H1 (cell line): ENCODE measurements at places on chromosomes 3 and 15.
A peak's percentile ranks its signal among the peaks of the same experiment; 100 is the strongest.

DNA sequence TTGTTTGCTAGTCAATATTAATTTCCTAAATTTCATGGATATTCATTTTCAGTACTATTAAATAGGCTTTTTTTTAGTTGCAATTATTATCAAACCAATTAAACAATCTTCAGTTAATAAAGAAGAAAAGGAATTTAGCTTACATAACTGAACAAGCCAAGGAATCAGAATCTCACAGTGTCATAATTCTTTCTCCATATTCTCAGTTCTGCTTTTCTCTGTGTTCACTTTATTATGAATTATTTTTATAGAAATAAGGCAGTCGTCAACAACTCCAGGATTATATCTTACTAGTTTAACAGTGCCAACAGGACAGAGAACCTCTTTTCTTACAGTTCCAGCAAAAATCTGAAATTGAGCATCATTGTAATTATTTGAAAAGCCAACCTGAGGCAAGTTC, 221.7 kb downstream of the CGGBP1 start:
- H3K4me1 ChIP-seq, result no peaks in the 10 kb centered on the region
- H3K4me3 ChIP-seq, result no peak overlapping the region
- DNase-seq, result no peak
- H3K27ac ChIP-seq, result no peak overlapping the region
- H3K27me3 ChIP-seq, result no peaks in the 10 kb centered on the region
- no peaks in the 10 kb centered on the region for H3K36me3 ChIP-seq

DNA sequence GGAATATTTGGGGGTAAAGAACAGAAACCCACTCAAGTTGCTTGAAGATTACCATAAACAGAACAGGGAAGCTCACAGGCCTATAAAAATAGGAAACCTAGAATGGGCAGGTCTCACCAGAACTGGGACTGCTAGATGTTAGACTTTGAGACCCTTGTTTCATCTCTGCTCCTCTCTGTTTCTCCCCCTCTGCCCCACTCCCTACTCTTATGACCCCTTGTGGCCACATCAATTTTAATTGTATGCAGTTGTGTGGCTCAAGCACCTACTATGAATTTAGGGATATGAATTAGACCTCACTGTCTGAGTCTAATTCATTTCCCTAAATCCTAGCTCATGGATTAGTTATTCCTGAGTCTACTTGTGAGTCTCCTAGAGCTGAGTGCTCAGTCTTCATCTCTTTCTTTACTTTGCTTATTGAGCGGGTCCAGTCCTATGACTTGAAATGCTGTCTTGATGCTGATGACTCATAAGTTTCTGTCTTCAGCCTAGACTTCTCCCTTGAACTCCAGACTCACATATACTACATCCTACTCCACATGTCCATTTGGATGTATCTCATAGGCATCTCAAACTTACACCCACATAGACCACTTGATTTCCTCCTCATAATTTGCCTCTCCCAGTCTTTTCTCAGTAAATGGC, 78.7 kb downstream of the ITPR1 start:
- H3K27me3 ChIP-seq, result no peaks in the 10 kb centered on the region
- no peak for DNase-seq
- no peaks in the 10 kb centered on the region for H3K36me3 ChIP-seq
- no peak overlapping the region for H3K4me3 ChIP-seq
- H3K4me1 ChIP-seq, result peaks cover 2% of the 10 kb centered on the region; the same call in 1 of the 2 replicates

DNA sequence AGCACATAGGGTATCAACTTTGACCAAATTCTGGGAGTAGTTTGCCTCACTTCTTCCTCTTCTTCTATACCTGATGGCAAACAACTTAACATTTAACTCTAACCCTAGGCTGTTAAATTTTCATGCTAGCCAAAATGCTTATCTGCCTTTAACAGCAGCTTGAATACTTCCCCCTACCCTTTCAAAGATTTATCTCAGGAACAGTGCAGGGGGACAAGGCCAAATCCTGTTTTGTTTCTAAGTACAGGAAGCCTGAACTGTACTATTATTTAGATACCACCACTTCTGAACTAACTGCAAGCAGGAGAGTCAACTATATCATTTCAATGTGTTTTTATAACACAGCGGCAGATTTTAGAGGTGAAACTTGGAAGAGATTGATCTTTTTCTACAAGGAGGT, 104.0 kb upstream of the CNTN6 start:
- H3K4me3 ChIP-seq, result no peak overlapping the region
- H3K36me3 ChIP-seq, result no peaks in the 10 kb centered on the region
- H3K27ac ChIP-seq, result no peak overlapping the region
- no peaks in the 10 kb centered on the region for H3K4me1 ChIP-seq

GRCh38 chr3:67090474-67090873, 92.4 kb downstream of the KBTBD8 start:
- no peak for DNase-seq
- no peaks in the 10 kb centered on the region for H3K36me3 ChIP-seq
- H3K4me1 ChIP-seq, result no peaks in the 10 kb centered on the region
- no peak overlapping the region for H3K4me3 ChIP-seq

GRCh38 chr15:70095408-70096214, 2.1 kb downstream of the TLE3 start:
- peak overlapping the region; percentile 97 for H3K4me3 ChIP-seq
- peaks cover 2% of the 10 kb centered on the region for H3K27me3 ChIP-seq
- H3K4me1 ChIP-seq, result peaks cover 39% of the 10 kb centered on the region
- peaks cover 6% of the 10 kb centered on the region; the same call in 1 of the 2 replicates for H3K36me3 ChIP-seq
- H3K27ac ChIP-seq, result no peak overlapping the region

DNA sequence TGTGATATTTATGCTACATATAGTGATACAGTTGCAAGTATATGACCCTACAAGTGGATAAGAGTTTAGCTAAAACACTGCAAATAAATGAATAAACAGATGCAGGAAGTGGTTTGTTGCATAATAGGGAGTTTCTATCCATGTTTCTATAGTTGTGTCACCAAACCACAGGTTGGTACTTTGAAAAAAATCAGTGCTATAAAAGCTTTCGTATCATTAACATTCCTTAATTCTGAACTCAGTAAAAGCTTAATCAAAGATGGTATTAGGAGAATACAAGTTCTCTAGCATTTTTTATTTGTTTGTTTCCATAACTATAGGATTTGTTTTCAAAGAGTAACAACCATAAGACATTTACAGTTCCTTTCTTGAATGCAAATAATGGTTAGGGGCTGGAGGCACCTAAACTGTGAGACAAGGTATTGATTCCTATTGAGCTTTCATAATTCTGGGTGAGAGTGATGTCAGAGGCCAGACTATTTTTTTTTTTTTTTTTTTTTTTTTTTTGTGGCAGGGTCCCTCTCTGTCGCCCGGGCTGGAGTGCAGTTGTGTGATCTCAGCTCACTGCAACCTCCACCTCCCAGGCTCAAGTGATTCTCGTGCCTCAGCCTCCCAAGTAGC, 29.6 kb downstream of the CPOX start:
- H3K27ac ChIP-seq, result no peak overlapping the region
- no peaks in the 10 kb centered on the region for H3K4me1 ChIP-seq
- DNase-seq, result no peak
- no peaks in the 10 kb centered on the region for H3K27me3 ChIP-seq
- H3K36me3 ChIP-seq, result no peaks in the 10 kb centered on the region

DNA sequence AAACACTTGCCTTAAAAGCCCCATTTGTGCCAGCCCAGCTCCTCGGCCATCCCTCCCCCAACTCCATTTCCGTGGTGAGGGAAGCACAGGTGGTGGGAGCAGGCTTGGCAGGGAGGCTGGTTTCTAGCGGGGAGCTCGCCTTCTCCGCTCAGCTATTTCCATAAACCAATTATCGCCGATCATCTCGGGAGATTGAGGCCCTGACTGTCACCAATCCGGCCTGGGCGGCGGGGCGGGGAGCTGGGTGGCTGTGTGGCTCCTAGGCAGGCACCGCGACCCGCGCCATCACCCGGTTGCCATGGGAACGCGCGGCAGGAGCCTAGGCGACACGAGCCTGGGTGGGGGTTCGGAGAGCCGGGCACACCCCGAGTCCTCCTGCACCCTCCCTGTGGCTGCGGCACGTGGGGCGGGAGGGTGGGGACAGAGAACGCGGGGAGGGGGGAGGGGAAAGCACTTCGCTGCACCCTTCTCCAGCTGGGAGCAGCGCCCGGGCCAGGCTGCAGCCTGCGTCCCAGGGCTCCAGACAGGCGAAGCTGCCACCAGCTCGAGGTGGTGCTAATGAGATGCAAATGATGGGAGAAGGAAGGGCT, 9.3 kb downstream of the CCDC33 start:
- DNase-seq, result no peak
- H3K36me3 ChIP-seq, result no peaks in the 10 kb centered on the region
- peak overlapping the region; percentile 19 for H3K4me3 ChIP-seq
- H3K27me3 ChIP-seq, result no peaks in the 10 kb centered on the region; the same call in 1 of the 2 replicates
- H3K27ac ChIP-seq, result no peak overlapping the region

- no peak for DNase-seq
- H3K27me3 ChIP-seq, result no peaks in the 10 kb centered on the region
- no peaks in the 10 kb centered on the region for H3K36me3 ChIP-seq
- no peak overlapping the region for H3K27ac ChIP-seq
- peaks cover 3% of the 10 kb centered on the region for H3K4me1 ChIP-seq
Measured at GRCh38 chr3:130814691-130815472, 68.3 kb upstream of the PIK3R4 start.

DNA sequence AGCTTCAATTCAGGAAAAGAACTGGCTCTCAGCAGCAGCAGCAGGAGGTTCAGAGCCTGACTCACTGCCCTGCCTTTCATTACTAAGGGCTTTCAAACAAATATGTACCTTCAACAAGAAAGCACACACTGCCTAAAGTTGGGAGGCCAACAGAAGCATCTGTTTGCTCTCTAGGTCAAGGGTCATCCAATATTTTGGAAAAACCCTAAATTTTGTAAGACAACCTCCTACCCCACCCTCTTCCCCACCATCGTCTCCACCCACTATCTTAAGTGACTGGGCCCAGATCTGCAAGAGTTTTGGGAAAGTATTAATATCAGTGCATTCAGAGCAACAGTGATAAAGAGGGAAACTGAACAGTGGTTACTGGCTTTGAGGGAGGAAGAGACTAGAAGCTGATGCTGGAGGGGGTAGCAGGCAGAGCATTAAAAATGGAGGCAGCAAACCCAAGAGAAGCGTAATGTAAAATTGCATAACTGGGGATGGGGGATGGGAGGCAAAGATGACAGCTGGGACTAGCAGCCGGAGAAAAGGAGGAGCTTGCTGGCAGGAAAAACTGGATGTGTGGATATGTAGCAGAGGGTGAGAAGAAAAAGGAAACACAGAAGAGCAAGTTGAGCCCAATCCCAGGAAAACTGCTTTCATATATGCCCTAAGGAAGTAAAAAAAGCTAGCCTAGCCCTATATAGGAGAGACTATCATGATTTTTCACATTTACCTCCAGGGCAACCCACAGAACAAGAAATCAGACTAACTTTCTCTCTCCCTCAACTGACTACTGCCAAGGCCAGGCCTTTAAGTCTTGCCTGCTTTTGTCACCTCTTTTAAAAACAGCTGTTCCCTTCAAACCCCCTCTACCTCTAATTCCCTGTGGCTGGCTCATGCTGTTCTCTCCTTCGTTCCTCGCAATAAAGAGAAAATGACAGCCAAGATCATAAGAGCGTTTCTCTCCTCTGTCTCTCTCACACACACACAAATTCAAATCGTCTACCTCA, 31.4 kb downstream of the NPTN start:
- peaks cover 27% of the 10 kb centered on the region for H3K4me1 ChIP-seq
- H3K4me3 ChIP-seq, result peak overlapping the region; percentile 1; the same call in 1 of the 2 replicates
- H3K27ac ChIP-seq, result no peak overlapping the region
- no peaks in the 10 kb centered on the region; the same call in 1 of the 2 replicates for H3K36me3 ChIP-seq
- DNase-seq, result no peak
- no peaks in the 10 kb centered on the region for H3K27me3 ChIP-seq

DNA sequence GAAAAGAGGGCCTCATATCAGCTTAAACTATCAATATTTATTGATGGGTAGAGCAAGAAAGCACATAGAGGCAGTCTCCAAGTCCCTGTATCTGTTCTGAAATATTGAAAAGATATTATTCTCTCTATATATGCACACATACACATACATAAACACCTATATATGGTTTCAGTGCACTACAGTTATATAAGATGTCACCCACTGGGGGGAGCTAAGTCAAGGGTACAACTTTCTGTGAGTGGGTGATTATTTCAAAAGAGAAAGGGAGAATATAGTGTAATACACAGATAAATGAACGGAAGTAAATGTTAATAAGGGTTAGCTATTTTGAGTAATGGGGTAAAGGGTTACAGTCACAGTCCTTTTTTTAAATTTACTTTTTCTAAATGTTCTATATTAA, 8.8 kb downstream of the SNTN start:
- DNase-seq, result no peak
- H3K36me3 ChIP-seq, result no peaks in the 10 kb centered on the region
- H3K27me3 ChIP-seq, result no peaks in the 10 kb centered on the region
- H3K4me1 ChIP-seq, result no peaks in the 10 kb centered on the region
- no peak overlapping the region for H3K4me3 ChIP-seq
- H3K27ac ChIP-seq, result no peak overlapping the region

DNA sequence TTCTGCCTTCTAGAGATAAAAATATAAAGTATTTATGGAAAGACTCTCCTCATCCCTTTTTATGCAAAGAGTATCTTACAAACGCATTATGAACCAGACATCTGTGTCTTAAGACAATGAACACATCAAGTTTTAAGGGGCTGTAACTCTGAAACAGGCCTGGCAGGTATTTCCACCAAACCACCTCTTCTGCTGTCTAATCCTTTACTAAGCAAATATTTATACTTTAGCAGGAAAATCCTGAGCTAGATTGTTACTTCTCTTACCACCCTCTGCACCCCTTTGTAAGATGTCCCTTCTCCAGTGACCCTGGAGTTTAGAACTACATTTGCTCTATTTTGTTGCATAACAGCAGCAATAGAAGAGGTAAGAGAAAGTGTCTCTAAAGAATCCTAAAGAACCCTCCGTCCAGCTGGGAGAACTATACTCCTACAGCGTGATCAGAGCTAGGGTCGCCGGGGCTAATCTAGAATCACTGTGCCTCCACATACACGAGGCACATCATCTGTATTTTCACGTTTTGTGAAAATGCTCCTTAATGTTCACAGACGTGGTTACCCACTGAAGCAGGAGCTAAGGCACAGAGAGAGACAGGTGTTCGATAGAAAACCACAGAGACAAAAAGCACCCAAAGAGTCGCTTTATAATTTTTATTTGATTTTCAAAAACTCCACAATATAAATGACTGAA, 129.6 kb downstream of the FOXP1 start:
- no peak for DNase-seq
- H3K36me3 ChIP-seq, result no peaks in the 10 kb centered on the region
- H3K4me1 ChIP-seq, result peaks cover 7% of the 10 kb centered on the region
- no peak overlapping the region for H3K27ac ChIP-seq

- no peak overlapping the region for H3K4me3 ChIP-seq
- no peak for DNase-seq
- H3K4me1 ChIP-seq, result no peaks in the 10 kb centered on the region
- H3K27ac ChIP-seq, result peak overlapping the region; percentile 38; the same call in 1 of the 2 replicates
- H3K27me3 ChIP-seq, result no peaks in the 10 kb centered on the region
Measured at GRCh38 chr3:196192524-196193051, 18.6 kb downstream of the ZDHHC19 start.

GRCh38 chr15:94579286-94579685, 347.9 kb downstream of the MCTP2 start:
- H3K27ac ChIP-seq, result no peak overlapping the region
- H3K27me3 ChIP-seq, result no peaks in the 10 kb centered on the region
- H3K4me3 ChIP-seq, result no peak overlapping the region
- H3K4me1 ChIP-seq, result no peaks in the 10 kb centered on the region
- DNase-seq, result no peak

- H3K36me3 ChIP-seq, result no peaks in the 10 kb centered on the region
- no peaks in the 10 kb centered on the region; the same call in 1 of the 2 replicates for H3K27me3 ChIP-seq
- H3K4me1 ChIP-seq, result no peaks in the 10 kb centered on the region
- no peak overlapping the region for H3K4me3 ChIP-seq
- H3K27ac ChIP-seq, result no peak overlapping the region
- DNase-seq, result no peak
Measured at GRCh38 chr3:127405010-127405598, 117.3 kb upstream of the PRR20G start.
